ENCODE measurements at places on chromosomes 1 and 21.
A peak's percentile ranks its signal among the peaks of the same experiment; 100 is the strongest.

GRCh38 chr1:207430602-207431001, 23.5 kb upstream of the CR2 start:
- DNase-seq = no peak

GRCh38 chr21:17433730-17434129, 79.1 kb upstream of the CXADR start:
- DNase-seq = no peak

DNA sequence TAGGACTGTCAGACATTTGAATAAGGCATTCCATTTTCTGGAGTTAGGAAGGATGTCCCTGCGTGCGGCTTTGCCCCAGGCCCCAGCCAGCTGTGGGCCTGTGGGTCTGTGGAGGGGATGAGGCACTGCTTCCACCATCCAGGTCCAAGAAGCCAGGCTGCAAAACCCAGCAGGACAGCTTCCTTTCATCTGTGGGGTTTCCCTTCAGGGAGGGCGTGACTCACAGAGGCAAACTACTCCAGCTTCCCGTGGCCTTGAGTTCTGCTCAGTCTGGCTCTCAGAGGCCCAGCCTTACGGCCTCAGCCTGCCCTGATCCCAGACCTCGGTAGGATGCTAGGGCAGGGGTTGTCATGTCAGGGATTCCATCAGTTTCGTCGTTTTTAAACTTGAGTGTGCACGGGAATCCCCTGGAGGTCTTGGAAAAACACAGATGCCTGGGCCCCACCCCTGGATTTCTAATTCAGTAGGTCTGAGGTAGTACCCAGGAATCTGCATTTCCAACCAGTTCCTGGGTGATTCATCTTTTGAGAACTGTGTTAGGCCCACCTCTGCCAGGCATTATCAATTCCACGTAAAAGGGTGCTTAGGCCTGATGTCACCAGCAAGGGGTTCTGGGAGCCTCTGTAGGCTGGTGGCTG, 32.3 kb upstream of the TENT5C start:
- peak; percentile 44 for DNase-seq

DNA sequence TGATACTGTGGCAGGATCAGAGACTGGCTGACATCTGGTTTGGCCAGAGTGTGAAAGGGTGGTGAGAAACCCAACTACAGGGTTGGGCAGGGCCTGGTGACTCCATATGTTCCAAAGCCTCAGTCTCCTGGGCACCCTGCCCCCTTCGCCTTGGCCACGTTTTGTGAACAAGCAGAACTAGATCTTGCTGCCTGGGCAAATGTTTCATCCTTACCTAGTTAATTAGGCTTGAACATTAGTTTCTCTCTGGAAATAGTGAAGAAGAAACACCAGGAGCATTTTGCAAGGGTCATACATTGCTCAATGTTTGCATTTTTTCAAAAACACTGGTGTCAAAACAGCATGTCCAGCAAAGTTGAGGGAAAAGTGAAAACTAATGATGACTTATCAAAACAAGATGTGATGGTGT, 60.5 kb downstream of the MAP3K7CL start:
- no peak for DNase-seq

- DNase-seq = no peak
These were observed 94.6 kb downstream of the ATP6V1G3 start for GRCh38 chr1:198445872-198446271.

DNA sequence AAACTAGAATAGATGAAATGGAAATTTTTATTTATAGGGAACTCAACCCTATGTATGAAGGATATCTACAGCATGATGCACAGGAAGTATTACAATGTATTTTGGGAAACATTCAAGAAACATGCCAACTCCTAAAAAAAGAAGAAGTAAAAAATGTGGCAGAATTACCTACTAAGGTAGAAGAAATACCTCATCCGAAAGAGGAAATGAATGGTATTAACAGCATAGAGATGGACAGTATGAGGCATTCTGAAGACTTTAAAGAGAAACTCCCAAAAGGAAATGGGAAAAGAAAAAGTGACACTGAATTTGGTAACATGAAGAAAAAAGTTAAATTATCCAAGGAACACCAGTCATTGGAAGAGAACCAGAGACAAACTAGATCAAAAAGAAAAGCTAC, 7.9 kb downstream of the USP1 start:
- no peak for DNase-seq

DNA sequence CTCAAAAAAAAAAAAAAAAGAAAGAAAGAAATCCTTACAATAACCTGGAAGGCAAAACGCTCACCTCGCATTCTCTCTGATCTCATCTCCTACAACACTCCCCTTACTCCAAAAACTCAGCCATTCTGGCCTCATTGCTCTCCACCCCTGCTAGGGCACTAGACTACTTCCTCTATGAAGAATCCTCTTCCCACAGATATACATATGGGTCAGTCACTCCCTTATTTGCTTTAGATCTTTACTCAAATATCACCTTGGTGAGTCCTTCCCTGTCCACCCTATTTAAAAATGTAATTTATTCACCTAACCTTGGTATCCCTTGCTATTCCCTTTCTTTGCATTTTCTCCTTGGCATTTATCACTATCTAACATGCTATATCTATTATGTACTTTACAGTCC, 24.6 kb upstream of the KIF1B start:
- no peak for DNase-seq

DNA sequence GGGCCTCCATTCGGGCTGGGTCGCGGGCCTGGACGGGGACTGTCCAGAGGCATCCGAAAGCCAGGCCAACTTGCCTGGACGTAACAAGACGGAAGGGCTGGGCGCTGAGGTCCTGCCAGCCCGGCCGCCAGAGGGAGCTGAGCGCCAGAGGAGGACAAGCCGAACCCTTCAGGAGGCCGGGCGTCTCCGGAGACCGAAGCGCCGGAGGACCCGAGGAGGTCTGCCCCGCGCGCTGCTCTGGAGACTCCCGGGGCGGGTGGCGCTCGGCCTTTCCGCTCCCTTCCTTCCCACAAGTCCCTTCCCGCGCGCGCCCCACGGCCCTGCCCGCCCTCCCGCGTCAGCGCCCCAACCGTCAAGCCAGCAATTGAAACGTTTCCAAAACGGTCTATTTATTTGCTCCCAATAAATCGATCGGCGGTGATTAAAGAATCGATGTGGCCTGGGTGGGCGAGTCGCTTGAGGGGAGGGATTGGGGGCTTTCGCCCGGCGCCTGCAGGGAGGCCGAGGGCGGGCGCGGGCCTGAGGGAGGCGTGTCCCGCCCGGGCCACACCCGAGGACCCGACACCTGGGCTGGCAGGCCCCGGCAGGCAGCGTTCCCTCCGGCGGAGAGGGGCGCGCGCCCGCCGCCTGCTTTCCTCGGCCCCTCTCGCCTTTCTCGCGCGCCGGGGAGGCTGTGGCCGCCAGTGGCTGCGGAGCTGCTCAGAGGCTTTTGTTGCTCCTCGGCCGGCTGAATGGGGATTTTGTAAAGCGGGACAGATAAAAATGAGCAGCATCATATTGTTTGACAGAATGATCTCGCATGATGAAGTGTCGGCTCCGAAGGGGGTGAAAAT, 5.2 kb upstream of the FOXD3 start:
- DNase-seq = no peak

DNA sequence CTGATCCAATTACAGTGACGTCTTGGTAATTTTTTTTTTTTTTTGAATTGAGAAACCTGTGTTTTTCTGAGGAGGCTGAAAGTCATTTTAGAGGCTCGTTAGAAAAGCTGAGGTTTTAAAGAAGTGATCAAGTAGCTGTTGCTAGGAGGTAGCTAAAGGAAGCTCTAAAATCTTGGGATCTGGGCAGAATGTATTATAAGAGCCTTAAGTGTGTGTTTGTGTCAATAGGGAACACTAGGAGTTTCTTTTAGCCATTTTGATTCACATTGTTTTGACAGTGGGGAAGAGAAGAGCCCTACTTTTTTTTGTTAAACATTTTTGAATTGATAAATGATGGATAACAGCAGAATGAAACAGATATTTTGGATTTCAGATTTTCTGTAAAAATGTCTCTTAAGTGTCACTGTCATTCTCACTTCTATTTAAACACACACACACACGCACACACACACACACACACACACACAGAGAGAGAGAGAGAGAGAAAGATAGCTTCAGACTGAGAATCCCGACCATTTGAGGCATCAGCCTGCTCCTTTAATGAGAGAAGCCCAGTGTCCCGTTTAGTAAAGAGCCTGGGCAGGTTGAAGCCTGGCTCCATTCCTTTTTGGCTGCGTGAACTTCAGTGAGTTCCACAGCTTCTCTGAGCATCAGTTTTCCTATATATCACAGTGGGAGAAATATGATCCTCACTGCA, 79.1 kb upstream of the GPR88 start:
- no peak for DNase-seq

DNA sequence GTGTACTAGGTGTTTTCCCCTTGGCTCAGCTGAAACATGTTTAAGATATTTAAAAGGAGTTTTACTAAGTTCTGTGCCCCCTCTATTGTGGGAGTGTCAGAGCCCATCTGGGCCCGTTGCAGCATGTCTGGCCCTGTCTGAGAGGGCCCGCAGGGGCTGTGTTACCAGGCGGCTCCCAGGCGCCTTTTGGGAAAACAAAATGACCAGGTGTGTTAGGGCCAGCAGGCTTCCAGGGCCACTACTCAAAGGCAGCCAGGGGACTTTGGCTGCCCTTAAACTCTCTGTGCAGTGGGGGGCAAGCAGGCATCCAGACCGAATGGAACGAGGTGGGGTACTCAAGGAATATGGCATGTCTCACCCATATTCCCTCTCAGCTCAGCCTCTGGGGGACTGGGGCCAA, 111.7 kb downstream of the KCNN3 start:
- DNase-seq = no peak

- no peak for DNase-seq
These were observed 24.4 kb downstream of the SLC66A1 start for GRCh38 chr1:19336543-19336942.

DNA sequence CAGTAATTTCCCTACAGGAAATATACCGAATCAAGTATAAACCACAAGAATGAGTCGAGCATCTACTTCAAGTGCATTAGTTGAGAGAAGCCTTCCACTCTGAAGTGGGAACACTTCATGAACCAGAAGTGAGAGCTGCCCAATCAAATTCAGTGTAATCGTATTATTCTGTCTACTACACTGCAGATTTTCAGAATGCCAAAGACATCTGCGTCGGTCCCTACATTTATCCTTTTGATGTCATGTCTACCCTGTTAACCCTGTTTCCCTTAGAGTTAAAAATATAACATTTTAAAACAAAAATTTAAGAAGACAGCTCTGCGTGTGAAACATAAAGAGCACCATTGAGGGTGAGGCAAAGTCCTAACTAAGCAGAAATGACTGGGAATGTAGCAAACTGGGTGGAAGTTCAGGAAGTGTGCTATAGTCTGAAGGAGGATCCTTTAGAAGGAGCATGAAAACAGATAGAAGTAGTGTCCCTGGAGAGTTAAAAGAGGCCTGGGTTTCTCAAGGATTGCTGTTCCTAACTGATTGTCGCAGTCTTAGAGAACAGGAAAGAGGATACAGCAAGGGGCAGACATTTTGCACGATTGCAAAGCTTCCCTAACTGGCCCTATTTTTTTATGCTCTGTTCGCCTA, 291.2 kb downstream of the PTPRC start:
- DNase-seq = no peak

DNA sequence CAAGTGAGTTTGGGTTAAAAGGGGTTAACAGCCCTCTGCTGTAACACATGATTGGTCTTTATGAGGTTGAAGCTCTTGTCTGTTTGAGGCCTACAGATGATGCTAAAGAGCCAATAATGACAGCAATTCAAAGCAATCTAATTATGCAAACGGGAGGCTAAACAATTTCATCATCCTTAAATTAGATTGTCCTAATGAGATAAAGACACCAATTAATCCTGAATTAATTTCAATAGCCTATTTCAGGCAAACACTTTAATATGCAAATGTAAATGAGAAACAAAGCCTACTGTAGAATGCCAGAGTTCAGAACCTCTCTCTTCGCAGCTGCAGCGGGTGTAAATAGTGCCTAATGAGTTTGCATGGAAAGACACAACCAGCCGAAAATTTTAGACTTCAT, 504.7 kb upstream of the PBX1 start:
- no peak for DNase-seq

- DNase-seq = no peak
These were observed 36.5 kb downstream of the RLF start for GRCh38 chr1:40197656-40198055.

GRCh38 chr21:35974775-35975174, 85.6 kb downstream of the SETD4 start:
- no peak for DNase-seq

Data from brain pericyte (primary cell).